ENCODE measurements at places on chromosomes 7 and 10.

GRCh38 chr10:32650246-32650655 is 204.3 kb downstream of the CCDC7 start:
- no peak for DNase-seq

DNA sequence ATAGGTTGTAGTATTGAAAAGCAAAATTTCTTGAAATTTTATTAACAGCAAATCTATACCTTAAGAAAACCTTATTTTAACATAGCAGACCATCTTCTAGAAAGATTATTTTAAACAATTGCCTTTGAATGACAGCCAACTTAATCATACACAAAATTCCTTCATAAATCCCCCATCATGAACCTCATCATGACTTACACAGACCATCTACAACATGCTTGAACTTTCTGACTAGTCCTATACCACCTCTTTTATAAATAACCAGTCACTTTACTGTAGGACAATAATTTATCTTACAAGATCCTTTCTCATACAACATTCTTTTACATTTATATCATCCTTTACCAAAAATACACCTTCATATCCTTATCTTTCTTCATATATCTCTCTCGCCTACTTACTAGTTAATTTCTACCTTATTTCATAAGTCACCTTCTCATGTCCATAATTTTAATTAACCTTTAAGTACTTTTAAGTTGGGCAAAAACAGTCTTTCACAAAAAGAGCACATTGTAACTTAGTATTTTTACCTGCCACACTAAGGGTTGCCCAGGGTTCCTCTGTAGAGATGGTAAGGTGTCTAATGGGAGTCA is 16.6 kb upstream of the PTN start:
- no peak for DNase-seq

GRCh38 chr10:36344240-36345174 is 702.4 kb upstream of the FZD8 start:
- no peak for DNase-seq

DNA sequence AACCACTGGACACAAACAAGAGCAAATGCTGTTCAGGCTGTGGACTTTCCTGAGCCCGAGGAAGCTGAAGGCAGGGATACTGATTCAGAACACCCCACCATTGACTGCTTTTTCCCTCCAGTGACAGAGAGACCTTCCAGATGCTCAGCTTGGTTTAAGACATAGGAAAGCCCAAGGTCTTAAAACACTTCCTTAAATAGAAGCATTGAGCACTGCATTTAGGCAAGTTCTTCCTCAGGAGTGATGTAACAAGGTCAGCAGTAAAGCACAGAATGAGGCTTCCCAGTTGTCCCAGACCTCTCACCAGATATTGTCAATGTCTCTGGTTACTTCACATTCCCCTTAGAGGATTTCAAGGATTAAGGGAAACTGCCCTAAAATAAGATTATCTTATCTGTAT is 19.6 kb upstream of the CDCA7L start:
- no peak for DNase-seq

- no peak for DNase-seq
Observed at GRCh38 chr10:62015994-62016393, 114.5 kb downstream of the ARID5B start.

DNA sequence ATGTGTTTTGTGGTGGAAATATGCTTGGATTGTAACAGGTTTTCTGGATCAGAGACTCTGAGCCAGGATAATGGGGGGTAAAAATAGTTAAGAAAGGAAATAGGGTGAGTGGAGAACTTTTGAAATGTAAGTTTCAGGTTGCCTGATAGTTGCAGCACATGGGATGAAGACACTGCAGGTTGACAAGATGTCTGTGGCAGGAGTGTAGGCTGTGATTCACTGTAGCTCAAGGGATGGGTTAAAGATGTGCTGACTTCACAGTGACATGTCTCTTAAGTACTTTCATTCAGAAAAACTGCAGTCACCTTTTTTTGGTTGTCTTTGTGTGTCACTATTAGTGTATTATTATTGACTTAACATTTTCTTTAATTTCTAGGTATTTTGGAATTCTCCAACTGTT is 63.5 kb upstream of the SLC39A12 start:
- no peak for DNase-seq

DNA sequence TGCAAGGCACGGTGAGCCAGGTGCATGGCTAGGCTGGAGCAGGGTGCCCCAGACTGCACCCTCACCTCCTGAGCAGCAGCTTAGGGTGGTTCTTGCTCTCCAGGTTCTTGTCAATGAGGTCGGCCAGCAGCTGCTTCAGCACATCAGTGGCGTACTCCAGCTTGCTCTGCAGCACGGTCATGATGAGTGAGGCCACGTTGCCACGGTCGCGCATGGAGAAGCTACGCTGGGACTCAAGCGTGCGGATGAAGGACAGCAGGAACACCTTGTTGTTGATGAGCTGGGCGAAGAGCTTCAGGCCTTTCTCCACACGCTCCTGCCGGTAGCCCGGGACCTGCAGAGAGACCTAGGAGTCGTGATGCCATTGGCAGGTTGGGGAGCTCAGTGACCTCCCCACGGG is 408.0 kb downstream of the PLXNA4 start:
- DNase-seq, result no peak

GRCh38 chr7:44103923-44104859 is at the start of gene AEBP1:
AEBP1 (plus strand) TSS chr7:44104345; CDS start chr7:44104666, 321 bp downstream.
- DNase-seq, result no peak

GRCh38 chr7:7504910-7505704 is 30.6 kb downstream of the COL28A1 start:
- no peak for DNase-seq

- DNase-seq, result no peak
Observed at GRCh38 chr7:50446542-50446960, 3.6 kb downstream of the FIGNL1 start.

DNA sequence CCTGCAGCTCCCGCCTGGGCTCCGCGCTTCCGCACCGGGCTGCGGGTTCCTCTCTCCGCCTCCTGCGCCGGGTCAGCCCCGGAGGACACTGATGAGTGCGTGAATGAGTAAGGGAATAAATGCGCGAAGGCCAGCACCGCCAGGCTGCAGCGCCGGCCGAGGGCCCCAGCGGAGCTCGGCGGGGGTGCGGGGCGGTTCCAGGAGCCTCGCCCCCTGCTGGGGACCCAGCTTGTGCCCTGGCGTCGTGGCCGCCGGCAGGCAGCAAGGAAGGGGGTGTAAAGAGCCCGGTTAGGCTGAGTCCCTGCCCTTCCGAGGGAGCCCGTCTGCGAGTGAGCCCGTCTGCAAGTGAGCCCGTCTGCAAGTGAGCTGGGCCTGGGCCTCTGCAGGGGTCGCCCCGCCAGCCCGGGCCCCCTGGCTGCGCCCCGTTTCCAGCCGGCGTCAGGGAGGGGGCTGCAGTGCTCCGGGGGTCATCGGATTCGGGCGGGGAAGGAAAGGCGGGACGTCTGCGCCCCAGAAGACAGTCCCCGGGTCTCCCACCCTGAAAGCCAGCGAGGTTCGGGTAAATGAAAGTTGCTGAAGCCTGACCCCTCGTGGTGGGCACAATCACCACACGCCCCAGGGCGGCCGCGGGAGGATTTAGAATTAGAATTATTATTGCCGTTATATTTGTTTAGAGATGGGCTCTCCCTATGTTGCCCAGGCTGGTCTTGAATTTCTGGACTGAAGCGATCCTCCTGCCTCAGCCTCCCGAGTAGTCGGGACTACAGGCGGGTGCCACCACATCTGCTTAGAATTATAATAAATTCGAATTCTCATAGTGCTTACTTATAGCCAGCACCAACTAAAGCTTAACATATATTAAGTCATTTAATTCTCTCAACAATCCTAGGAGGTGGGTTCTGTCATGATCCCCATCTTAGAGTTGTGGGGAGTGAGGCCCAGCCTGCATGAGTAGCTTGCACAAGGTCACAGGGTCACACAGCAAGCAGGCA is 8.6 kb upstream of the CRYGN start:
- no peak for DNase-seq

DNA sequence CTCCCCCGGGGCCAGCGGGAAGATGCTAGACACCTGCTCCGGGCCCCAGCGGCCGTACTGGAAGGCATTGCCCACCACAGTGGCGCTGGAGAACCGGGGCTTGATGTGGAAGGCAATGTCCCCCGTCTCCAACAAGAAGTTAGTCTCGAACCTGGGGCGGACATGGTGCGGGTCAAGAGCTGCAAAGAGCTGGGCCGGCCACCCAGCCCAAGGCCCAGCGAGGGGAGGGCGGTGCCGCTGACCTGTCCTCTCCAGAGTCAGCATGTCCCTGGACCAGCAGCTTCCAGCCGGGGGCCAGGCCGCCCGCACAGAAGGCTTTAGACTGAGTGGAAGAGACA is 551 bp downstream of the GRIFIN start:
- no peak for DNase-seq

- no peak for DNase-seq
Observed at GRCh38 chr7:155531681-155532080, 14.7 kb downstream of the CNPY1 start.

DNA sequence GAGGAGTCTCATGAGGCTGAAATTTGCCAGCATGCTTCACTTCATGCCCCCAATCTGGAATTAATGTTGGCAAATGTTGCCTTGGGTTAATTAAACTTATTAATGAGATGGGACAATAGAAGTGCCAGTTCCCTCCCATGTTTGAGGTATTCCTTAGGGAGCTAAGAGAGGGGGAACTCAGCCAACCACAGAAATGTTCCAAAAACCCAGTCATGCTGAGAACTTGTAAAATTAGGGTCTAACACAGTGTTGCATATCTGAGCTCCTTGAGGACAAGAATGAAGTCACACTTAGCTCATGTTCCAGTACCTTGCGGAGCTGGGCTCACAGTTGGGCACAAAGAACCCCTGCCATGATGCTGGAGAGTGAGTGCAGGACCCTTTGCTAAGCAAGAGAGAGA is 89.4 kb downstream of the OAT start:
- no peak for DNase-seq

DNA sequence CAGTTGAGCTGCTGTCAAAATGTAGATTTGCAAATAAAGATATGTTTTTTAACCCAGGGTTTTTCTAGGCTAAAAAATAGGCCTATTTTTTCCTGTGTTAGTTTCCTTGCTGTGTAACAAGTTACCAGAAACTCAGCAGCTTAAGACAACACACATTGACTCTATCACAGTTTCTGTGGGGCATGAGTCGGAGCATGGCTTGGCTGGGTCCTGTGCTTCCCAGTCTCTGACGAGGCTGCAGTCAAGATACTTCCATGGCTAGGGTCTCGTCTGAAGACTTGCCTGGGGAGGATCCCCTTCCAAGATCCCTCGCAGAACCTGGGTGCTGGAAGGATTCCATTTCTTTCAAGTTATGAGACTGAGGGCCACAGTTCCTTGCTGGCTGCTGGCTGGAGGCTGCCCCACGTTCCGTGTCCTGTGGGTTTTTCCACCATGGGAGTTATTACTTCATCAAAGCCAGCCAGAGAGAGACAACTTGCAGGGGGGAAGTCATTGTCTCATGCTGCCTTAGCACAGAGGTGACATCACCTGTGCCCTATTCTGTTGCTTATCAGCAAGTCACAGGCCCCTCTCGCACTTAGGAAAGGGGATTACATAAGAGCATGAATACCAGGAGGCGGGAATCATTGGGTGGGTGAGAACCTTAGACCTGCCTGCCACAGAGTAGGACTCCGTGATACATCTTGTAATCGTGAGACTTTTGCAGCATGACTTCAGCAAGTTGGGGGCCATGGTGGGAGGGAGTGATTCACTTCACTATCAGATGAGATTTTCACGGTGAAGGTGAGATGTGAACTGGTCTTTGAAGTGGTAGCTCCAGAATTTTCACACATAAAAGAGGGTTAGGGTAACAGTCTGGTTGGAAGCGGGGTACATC is 77.9 kb downstream of the CCNY start:
- DNase-seq, result no peak

- no peak for DNase-seq
Observed at GRCh38 chr10:42490368-42490767, 148.0 kb downstream of the ZNF33B start.

GRCh38 chr10:96960872-96961271 is 128.8 kb downstream of the LCOR start:
- DNase-seq, result no peak

GRCh38 chr10:103708627-103709288 is 146.6 kb downstream of the SH3PXD2A start:
- no peak for DNase-seq

- DNase-seq, result no peak
Observed at GRCh38 chr7:42234736-42235135, 2.3 kb downstream of the GLI3 start.

Data from NCI-H1048 (cell line).